NCI-H524 (cell line): ENCODE measurements at places on chromosomes 7 and 10.

- DNase-seq, result peak; percentile 37
Measured at GRCh38 chr10:66927971-66928770, 2.3 kb downstream of the LRRTM3 start.

DNA sequence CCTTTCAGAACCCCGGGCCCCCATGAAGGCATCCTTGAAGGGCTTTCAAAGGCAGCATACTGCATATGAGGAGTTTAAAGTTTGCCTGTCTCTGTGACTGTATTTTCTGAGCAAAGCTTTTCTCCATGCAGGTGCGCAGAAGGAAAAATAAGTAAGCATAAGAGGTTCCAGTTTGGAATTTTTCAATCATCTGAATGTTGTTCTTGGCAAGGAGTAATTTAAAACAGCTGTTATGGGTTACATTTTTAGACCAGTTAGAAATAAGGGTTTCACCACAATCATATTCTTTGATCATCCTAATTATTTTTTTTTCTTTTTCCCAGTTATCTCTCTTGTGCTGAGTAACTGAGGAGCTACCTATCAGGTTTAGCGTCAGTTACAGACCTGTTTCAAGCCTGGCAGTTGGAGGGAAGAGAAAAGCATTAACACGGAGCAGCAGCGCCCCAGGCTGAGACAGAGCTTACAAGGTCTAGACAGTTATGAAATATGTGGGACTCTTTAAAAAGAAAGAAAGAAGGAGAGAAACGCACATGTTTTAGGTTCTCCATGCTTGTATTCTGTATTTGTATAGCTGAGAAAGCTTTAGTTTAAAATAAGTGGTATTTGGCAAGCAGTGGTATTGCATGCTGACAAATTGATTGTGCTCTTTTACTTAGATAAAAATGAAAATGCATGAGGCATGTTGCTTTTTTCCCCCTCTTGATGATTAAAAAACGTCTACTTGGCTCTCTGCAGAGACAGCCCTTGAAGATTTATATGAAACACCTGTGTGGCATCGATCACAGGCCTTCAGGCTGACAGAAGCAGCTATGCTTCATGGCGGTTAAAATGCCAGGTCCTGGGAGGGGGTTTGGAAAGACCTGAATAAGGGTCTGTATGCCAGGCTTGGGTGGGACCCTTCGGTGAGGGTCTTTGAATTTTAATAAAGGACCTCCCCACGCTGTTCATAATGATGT lies 157.6 kb downstream of the GRK5 start:
- no peak for DNase-seq

DNA sequence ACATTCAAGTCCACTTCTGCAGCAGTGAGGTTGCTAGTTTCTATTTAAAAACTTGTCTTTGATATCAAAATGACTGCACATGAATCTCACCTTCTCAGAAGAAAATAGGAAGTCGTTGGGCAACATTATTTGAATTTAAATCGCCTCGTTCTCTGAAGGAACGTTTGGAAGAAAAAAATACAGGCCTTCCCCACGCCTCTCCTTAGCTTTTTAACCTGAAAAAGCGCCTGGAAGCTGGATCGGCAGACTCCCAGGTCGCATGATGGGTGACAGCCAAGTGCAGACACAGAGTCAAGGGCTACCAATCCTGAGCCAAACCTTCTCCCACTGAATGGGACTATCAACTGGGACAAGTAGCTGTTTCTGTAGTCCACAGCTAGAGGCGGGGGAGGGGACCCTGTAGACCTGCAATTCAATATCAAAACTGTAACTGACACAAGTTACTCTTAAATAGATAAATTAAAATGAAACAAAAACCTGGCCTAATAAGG lies 2.2 kb downstream of the FAM53B start:
- DNase-seq, result no peak

- DNase-seq, result no peak
Measured at GRCh38 chr10:49280001-49280408, 19.0 kb upstream of the C10orf71 start.

GRCh38 chr7:49481075-49481474 lies 292.4 kb upstream of the VWC2 start:
- no peak for DNase-seq

DNA sequence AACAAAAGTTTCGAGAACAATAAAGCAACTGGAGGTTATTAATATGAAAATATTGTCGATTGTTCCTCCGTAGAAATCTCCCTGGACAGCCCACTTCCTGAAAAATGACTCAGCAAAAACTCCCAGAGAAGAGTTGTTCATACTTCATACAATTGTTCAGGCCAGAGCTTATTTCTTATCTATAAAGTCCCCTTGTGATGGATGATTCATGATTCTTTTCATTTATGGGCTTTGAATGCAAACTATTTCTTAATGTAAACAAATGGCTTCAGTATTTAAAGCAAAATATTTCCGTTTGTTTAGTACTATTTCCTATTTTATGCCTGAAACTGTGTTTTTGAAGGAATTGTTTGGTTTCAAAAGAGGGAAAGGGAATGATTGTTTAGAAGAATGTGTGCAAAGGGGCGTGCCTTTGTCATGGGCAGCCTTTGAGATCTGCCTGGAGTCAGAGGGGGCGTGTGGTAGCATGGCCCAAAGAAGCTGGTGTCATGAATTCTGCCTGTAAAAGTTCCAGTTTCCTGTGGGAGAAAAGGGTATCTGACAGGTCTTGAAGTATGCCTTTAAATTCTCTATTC lies 26.2 kb upstream of the EXOC6 start:
- no peak for DNase-seq

DNA sequence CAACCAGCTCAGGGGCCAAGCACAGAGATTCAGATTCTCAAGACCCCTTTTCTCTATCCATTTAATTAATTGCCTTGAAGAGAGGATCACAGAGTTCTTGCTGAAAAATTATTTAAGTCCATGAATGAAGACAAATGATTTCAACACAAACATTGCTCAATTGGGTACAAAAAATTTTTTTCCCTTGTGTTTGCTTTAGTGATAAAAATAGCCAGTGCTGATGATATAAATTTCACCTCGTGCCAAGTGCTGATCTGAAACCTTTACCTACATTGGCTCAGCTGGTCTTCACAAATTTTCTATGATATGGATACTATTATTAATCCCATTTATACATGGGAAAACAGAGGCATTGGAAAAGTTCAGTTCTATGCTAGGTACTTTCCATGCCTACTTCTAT lies 377.1 kb downstream of the NRG3 start:
- DNase-seq, result no peak

DNA sequence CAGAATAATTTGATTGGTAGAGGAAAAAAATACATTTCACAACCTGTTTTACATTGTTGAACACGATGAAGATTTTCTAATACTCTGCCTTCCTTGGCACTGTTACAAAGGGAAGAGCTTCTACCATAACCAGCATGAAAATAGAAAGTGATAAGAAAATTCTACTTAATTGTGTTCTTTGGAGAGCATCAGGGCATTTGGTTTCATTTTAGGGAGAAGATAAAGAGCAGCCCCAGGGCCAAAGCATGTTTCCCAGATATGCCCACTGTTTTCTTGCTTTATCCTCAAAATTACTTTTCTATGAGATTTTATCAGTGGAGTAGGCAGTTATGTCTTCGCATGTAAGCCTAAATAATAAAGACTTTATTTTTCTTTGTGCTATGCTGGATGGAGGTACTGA lies 9.5 kb downstream of the CHRM2 start:
- no peak for DNase-seq

- no peak for DNase-seq
Measured at GRCh38 chr10:112383325-112383724, 9.4 kb downstream of the ACSL5 start.

GRCh38 chr7:27746978-27747377 lies 7.0 kb downstream of the TAX1BP1 start:
- no peak for DNase-seq

DNA sequence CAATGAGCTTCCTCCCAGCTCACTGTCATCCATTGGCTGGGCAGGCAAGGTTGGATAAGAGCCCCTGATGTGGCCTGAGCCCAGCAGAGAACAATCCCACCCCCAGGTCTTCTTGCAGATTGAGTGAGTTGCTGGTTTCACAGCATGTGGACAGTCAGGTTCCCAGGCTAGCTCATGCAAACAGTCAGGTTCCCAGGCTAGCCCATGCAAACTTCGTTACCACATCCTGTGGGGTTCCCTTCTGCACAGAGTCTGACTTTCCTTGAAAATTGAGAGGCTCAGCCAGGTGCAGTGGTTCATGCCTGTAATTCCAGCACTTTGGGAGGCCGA lies 67.1 kb downstream of the TMEM130 start:
- no peak for DNase-seq

DNA sequence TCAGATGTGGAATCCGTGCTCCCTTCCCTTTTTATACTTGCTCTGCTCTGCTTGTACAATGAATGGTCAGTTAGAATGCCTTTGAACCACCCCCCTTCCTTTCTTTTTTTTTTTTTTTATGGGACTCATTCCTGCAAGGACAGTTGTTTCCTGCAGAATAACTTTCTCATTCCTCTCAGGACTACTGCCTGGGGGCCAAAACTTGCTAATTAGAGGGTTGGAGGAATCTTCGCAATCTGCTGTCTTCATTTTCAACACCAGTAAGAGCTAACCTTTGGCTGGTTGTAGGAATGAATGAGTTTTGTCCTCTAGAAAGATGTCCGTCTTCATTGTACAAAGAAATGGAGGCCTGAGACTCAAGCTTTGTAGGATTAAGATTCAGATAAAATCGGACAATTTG lies 868.1 kb downstream of the LRMDA start:
- DNase-seq, result no peak

GRCh38 chr7:98086281-98086718 lies 20.4 kb upstream of the LMTK2 start:
- DNase-seq, result no peak

DNA sequence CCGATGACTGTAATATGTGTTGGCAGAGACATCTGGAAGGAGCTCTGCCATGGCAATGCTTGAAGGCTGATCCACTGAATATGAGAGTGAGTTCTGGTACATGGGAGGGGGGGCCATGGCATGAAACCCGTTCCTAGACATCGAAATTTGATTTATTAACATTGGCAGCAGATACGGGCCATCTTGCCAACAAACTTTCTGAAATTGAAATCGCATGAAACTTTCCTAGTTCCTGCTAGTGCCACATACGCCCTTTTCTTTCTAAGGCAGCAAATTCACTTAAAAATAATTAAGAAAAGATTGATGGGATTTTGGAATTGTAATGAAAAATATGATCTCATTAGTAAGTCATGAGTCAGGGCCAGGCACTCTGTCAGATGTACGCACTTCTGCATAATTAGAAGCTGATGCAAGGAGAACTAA lies 91.8 kb upstream of the KMT2C start:
- no peak for DNase-seq

DNA sequence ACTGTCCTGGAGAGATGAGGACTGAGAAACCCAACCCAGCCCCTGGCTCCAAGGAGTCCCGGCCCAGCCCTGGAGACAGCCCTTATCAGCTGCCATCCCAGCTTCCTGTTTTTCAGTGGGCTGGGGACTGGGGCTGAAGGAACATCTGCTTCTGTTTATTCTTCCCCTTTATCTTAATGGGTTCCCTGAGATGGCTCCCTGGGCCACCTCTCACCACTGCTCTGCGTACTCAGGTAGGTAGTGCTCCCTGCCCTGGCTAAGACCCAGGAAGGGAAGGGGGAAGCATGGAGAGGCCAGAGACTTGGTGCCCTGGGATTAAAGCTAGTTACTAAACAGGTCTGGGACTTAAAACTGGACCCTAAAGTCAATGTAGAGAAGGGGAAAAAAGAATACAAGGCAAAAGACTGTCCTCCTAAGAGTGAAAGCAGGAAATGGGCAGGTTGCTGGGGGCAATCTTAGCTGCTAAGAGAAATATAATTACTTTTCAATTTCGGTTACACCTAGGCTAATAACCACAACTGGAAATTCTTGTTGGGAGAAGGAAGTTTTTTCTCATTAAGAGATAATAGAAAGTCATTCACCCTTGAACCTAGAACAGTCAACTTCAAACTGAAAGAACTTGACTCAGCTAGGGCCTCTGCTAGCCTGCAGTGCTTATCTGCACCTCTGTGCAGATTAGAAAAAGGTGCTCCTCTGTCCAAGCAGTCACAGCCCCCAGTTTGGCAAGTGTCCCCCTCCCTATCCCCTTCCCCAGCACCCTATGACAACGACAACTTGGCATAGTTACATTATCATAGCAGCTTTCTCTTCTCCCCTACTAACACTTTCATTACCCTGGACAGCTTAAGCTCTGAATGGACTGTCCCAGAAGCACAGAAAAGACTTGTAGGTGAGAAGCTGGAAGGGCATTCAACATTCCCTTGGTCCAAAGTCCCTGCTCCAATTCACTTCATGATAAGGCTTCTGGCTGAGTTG lies 65.6 kb upstream of the KDM7A start:
- DNase-seq, result no peak

GRCh38 chr10:104735036-104735756 lies 94.1 kb downstream of the SORCS3 start:
- DNase-seq, result no peak

GRCh38 chr7:33774762-33775523 lies 130.4 kb upstream of the BMPER start:
- DNase-seq, result no peak

DNA sequence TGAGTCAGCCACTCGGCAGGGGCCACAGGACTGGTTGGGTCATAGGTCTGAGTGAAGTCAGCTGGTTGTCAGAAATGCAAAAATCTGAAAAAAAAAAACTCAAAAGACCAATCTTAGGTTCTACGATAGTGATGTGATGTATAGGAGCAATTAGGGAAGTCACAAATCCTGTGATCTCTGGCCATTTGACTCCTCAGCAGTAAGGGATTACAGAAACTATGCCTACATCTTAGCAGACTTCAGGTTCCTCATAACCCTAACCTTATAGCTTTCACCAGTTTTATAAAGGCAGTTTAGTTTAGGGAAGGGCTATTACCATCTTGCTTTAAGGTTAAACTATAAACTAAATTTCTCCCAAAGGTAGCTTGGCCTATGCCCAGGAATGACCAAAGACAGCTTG lies 163.1 kb upstream of the HGF start:
- DNase-seq, result no peak

DNA sequence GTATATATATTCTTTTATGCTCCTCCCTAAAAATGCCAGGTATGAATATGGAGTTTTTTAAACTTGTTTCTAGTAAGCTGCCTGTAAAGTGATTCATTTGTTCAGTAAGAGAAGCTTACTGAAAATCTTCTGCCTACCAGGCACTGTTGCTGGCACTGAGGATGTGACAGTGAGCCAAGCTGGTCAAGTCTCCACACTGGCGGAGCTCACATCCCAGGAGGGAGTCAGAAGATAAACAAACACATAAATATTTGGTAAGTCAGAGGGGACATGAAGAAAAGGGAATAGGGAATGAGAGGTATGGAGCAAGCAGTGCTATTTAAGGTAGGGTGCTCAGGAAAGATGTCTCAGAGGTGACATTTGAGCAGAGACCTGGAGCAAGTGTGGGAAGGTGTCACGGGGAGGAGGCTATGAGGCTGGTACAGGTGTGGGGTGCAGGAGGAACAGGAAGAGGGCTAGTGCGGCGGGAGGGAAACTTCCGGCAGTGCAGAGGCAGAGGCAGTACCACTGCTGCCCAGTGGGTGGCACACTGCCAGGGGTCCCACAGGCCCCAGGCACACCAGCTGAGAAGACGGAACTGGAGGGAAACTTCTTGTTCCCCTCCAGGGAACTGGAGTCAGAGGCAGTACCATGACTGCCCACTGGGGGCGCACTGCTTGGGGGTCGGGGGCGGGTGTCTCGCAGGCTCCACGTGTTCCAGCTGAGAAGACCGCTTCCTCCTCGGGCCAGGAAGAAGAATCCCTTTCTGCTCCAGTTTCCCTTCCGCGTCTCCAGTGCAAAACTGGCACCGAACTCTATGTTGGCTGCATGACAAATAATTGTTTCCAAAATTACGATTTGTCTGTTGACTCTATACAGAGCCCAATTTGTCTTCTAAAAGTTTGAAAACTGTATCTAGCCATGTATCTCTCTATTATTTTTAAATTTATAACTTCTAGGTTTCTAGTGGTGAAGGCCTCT lies 161.0 kb downstream of the TEX36 start:
- peak; percentile 0 for DNase-seq

- DNase-seq, result peak; percentile 24
Measured at GRCh38 chr7:75776295-75776971, 4.4 kb upstream of the CCL26 start.
